ENCODE measurements at places on chromosomes 1 and 21.
A peak's percentile ranks its signal among the peaks of the same experiment; 100 is the strongest.

DNA sequence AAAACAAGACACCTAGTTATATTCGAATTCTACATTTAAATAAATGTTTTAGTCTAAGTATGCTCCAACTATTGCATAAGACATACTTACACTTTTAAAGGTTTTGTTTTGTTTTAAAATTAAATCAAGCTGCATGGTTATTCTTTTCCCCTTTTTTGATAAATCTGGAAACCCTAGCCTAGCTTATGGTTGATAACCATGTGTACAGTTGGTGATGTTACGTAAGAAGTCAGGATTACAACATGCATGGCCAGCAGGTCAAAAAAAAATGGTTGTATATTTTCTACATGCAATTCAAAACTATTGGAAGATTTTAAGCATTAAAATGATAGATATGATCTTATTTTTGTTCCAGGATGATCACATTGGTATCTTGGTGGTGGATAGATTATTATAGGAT lies 1600.6 kb downstream of the PLA2G4A start:
- no peak for DNase-seq

GRCh38 chr1:87644579-87645190 lies 316.0 kb downstream of the LMO4 start:
- no peak for DNase-seq

DNA sequence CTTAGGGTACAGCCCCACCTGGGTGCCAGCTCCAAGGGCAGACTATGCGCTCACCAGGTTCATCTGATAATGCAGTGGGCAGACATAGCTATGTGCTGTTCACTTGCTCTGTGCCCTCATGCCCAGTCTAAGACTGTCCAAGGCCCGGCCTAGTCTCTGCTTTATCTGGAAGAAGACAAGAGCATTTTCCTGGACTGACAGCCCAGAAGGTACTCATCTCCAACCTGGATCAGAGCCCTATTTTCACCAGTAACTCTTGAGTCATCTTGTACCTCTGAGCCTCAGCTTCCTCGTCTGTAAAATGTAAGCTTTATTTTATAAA lies 28.5 kb upstream of the LRRC8C start:
- no peak for DNase-seq

DNA sequence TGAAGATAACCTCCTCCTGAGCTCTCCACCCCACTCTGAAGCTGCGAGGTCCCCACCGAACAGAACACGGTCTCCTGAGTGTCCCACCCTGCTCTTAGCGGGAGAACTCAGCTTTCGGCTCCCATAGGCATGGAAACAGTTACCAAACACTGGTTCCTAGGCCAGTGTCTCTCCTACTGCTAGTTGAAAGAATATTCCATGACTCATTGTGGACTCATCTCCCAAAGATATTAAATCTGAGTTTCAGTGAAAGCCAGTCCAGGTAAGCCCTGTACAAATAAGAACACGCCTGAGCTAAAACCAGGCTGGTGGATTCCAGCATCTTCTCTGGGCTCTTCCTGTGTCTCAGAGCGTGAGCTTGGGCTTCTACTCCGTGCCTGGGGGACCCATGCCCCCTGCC lies 107.5 kb upstream of the CLDN14 start:
- DNase-seq = no peak

DNA sequence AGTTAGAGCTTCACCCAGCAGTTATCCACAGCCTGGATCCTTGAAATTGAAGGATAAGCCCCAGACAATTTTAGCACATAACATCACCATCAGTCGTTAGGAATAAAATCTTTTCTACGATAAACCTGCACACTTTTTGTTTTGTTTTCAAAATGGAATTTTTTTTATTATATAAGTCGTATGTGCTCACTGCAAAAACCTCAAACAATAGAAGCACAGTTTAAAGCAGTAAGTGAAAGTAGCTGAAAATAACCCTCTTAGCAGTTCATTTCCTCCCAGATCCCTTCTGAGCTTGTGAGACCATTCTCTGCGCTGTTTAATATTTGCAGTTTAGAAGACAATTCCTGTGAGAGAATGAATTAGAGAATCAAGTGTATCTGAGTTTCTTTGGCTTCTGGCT lies 38.3 kb downstream of the ELK4 start:
- no peak for DNase-seq

DNA sequence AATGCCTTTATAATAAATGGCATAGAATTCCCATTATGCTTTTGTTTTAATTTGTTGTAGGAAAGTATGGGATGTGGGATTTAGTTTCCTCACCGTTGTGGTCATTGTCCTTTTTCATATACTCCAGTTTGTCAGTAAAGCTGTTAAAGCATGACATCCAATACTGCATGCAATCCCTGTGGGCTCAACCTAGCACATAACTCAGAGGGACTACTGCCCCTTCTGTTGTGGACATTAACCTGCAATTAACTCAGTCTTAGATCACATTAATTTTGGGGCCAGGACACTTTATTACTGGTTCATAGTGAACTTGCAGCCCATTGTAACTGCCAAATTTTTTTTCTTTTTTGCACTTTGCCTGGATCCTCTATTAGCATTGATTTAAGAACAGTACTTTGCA lies 112.5 kb downstream of the DNM3 start:
- DNase-seq = no peak

DNA sequence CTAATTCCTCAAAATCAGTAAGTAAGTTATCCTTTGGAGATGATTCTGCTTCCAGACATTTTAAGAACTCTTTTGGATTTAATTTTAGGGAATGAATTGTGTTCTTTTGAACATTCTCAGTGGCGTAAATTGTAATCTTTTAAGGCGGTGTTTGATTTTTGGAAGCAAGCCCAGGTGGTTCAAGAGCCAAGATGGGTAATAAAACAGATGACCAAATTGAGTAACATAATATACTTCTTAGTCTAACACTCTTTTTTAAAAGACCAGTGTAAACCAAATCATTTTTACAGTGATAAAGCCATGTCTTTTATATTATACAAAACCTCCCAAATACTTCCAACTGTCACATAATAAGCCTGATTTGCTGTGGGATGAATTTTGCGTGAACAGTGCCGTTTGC lies 133.8 kb downstream of the LRRC40 start:
- no peak for DNase-seq

GRCh38 chr1:10507111-10507879 lies 32.5 kb downstream of the PEX14 start:
- peak; percentile 38 for DNase-seq

GRCh38 chr1:101144671-101145448 lies 92.0 kb upstream of the S1PR1 start:
- no peak for DNase-seq

DNA sequence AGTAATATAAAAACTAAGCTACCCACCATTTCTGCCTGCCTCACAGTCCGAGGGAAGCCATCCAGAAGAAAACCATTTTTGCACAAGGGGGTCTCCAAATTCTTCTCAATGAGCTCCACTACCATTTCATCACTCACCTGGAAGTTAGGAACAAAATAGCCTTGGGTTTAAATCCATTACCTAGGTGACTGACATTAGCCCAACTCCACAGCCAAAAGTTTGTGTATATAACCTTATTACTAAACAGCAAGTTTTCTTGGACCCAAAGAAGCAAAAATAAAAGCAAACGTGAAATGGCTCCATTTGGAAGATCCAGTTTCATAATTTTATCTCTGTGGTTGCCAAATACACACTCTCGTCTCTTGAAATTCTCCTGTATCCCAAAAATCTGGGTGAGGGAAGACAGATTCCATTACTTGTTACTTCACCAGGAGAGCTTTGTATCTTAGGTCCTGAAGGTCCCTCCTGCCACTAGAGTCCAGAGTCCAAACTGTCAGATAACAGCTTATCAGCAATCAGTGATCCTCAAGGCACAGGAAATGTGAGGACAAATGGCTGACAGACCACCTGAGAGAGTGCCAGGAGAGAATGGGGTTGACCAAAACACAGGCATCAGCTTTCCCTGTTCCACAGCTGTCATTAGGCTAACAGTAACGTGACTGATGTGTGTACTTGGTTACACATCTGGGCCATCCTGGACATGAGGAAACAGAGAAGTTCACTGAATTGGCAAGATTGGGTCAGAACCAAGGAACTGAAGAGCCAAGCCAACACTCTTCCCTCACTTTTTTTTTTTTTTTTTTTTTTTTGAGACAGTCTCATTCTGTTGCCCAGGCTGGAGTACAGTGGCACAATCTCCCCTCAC lies 14.9 kb downstream of the AK2 start:
- no peak for DNase-seq

- no peak for DNase-seq
Measured at GRCh38 chr21:25080661-25081060, 526.6 kb downstream of the MRPL39 start.

- no peak for DNase-seq
Measured at GRCh38 chr1:67605209-67605780, 79.7 kb upstream of the GADD45A start.

- DNase-seq = no peak
Measured at GRCh38 chr21:19553919-19554615, 1150.5 kb upstream of the TMPRSS15 start.

GRCh38 chr1:201049248-201049831 lies 25.8 kb upstream of the KIF21B start:
- DNase-seq = no peak

DNA sequence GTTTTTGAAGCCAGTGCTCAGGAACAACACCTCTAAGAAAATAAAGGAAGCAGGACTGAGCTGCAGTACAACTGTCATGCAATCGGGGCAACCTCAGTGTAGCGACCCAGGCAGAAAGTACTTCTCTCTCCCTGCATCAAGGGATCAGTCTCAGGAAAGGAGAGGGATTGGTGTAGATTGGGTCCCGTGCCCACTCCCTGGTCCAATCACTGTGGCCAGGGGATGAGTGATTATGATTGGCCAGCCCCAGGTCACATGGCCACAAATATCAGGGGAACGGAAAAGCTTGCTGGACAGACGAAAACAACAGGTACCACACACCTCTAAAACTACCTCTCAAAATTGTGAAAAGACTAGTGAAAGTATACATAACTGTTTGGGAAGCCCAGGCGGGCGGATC lies 136.2 kb upstream of the F3 start:
- DNase-seq = no peak

DNA sequence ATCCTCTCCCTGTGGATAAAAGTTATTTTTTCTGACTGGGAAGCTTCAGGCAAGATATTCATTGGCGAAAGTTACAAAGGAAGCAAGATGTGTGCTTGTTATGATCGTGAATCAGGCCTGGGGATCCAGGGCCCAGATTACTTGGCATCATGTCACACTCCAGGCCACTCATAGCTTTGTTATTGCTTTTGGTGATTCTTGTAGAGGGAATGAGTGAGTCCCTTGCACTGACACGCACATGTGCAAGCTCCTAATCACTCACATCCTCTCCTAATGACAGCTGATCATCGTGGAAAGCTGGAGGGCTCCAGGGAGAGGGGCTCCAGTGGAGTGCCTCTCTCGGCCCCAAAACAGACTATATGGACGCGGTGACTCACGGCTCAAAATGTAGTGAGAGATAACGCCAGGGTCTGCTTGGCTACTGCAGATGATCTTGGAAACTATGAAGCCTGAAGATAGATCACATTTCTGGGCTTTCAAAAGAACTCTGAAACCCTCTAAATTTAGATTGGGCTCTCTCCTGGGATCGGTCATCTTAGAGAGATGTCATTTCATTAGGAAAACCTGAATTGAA lies 481.1 kb upstream of the USP24 start:
- no peak for DNase-seq

DNA sequence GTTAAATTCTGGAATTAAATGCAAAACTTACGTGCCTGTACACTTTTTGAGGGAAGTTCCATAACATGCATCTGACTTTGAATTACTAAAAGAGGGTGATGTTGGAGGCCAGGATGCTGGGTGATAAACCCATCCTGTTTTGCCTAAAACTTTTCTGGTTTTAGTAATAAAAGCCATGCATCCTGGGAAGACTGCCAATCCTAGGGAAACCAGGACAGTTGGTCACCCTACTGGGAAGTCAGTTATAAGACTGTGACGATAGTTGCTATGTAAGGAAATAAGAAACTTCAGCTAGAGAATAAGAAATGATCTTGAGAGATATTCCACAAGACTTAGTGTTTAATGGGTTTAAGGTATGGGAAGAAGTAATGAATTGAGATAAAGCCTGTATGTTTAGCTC lies 336.6 kb upstream of the LYPLAL1 start:
- no peak for DNase-seq

DNA sequence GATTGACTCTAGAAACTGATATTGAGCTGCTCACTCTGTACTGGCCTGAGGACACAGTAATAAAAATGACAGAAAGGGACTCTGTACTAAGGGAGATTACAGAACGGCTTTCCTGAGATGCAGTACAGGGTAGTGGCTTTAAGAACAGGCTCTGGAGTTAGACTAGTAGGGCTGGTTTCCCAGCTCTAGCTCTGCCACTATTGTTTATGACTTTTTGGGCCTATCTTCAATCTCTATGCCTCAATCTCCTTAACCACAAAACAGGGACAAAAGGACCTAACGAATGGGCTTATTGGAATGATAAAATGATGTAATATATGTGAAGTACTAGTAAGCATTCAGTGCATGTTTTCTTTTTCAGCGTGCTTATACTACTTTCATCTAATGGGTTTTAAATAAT lies 1.4 kb downstream of the DEPDC1 start:
- no peak for DNase-seq

DNA sequence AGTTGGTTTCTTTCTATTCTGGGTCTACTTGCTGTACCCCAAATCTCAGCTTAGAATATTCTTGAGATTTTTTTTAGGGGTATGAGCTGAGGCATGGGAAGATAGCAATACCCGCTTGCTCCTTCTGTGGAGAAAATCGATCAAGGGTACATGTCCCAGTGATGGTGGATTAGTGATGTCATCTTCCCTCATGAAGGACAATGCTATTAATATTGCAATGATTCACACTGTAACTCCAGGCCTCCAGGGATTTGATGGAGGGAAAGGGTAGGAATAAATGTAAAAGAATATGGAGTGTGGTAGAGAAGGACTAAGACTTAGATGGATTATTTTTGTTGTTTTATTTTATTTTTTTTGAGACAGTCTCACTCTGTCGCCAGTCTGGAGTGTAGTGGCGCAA lies 47.4 kb downstream of the XCL1 start:
- no peak for DNase-seq

DNA sequence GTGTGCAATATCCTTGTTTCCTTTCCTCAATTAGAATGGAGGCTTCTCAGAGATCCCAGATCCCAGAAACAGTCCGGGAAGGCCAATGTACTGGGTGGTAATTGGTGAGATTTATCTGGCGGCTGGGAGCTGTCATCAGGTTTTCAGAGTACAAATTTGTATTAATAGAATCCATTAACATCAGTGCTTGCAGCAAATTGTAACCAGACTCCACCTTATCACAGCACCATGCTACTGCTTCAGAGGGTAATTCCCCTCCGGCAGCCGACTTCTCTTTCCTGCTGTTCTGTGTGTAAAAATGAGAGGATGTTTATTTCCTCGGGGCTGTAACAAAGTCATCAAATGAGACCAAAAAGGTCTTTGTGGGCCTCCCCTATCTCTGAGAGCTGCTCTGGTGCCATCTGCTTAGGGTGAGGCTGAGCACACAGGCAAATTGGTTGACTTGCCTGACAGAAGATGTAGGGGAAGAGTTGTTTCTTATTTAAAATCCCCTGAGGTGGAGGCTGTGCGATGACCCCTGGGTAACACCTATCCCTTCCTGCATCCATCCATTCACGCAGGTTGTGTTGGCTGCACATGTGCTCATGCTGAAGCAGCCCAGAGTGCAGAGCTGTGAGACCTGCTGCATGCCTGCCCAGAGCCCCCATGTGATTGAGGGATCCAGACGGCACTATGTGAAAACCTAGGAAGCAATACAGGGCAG lies 19.2 kb downstream of the NFASC start:
- DNase-seq = no peak
